ENCODE measurements at places on chromosomes 16 and 17. TPM values are rescaled to one million over a fixed set of nuclear protein-coding genes. Genes with fewer than 3 reads are reported as not detected.

- DNase-seq, result no peak
Observed at GRCh38 chr17:75542728-75543336, 17.3 kb downstream of the LLGL2 start.

DNA sequence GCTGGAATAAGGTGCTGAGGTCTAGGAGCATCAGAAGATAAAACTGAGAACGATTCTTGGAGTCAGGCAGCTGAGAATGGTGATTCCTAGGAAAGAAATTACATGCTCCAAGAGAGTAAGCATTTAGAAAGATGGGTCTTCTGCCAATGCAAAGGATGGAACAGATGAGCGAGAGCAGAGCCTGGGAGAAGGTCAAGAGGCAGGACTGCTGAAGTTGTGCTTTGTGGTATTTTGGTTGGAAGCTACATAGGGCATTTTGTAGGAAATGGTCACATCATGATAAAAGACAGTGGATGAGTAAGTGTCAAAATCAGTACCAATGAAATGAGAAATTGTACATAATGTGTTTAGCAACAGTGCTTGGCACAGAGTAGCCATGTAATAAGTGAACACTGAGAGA lies 1.4 kb upstream of the CRYM start:
- DNase-seq, result no peak

DNA sequence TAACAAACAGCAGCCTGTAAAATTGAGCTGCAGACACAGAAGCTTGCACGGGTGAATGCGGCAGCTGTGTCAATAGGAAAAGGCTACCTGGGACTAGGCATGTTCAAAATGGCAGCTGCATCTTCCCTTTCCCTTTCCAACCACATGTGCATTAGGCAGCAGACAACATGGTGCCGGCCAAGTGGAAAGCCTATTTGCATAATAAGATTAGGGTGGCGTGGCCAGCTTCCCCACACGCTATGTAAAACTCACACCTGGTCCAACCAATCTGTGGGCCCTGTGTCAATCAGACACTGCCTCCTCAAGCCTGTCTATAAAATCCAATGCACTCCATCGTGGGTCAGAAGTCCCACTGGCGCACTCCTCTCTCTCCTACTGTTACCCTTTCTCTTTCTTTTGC lies 61.0 kb upstream of the RBBP6 start:
- no peak for DNase-seq

TRPV3 gene
- 0.72 TPM for total RNA-seq

GRAP gene
- total RNA-seq, result 8.1 TPM

SNN gene
- total RNA-seq, result 13.6 TPM

PTX4 gene
- total RNA-seq, result not detected

All from activated naive CD4-positive, alpha-beta T cell treated with anti-CD3 and anti-CD28 coated beads for 36 hours (primary cell).